Stimulated activated CD8-positive, alpha-beta memory T cell treated with anti-CD3 and anti-CD28 coated beads, Interleukin-15, amount 100 ng/mL, for 4 hours (primary cell): ENCODE measurements at places on chromosomes 13 and 19.

DNA sequence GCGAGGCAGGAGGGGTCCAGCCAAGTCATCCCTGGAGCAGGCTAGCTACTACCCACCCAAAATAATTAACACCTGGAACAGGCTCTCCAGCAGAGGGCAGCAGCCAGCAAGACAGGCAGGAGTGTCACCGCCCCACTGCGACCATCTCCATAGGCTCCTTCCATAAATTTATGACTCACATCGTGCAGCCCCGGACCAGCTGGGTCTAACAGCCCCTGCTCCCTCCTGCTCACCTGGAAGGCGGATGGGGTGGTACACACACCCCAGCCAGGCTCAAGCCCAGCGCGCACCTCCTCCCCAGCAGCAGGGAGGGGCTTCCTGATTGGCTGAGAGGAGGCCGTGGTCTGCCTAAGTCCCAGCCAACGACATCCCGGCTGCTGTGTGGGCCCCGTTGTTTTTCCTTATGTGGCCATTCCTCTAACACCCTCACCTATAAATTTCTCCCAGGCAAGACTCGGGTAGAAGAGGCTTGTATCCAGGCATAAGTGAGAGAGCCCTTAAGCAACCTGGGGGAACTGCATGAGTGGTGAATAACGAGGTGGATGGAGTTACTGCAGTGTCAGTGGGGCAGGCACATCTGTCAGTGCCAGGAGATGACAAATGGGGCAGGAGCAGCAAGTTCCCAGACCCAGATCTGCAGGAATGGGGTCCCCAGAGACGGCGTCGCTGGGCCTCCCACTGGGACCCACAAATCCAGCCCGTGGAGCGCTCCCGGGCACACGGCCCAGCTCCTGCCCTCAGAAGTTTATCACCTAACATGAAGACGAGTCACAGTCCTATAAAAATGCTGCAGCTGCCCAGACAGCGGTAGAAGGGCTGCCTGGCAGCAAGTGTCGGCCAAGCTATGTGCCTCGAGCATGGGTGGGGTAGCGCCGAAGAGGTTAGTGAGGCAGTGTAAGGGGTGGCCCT, 43.1 kb downstream of the CEBPG start:
- peak; percentile 40 for DNase-seq

- DNase-seq, result no peak
These were observed 120.3 kb downstream of the ZDHHC20 start for GRCh38 chr13:21338639-21339278.

- DNase-seq, result no peak
These were observed 26.2 kb upstream of the OR7C2 start for GRCh38 chr19:14915116-14915515.

GRCh38 chr19:48989701-48990291, 3.3 kb downstream of the GYS1 start:
- DNase-seq, result no peak

- no peak for DNase-seq
These were observed 132.8 kb downstream of the RGCC start for GRCh38 chr13:41590122-41590521.

DNA sequence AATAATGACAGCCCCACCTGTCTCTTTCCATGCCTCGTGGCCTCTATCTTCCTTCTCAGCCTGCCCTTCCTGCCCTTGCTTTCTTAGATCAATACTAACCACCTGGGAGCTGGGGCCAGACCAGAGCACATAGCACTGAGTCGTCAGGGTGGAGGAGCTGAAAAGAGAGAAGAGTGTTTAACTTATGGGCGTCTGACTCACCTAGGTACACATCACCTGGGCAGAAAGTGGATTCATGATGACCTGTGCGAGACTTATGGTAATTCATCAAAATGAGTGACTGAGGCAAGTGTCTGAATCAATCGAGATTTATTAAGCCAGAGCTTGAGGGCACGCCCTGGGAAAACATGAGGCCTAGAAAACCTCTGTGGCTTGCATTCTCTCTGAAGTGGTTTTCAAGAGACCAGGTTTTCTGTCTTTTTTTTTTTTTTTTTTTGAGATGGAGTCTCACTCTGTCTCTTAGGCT, 19.2 kb downstream of the CEACAM6 start:
- DNase-seq, result peak; percentile 41

DNA sequence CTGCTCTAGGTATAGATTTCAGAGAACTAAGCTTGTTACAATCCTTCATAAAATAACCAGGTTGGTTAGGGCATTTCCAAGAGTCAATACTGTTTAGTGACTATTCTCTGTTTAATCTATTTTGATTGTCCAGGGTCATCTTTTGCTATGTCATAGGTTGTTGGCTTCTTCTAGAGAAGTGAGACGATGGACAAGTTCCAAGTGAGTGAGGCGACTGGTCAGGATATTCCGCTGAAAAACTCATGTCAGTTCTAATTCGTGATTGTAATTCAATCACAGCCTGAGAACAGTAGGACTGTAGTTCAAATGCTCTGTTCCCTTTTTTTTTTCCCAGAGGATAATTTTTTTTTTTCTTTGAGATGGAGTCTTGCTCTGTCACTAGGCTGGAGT, 15.8 kb upstream of the ALOX5AP start:
- no peak for DNase-seq

DNA sequence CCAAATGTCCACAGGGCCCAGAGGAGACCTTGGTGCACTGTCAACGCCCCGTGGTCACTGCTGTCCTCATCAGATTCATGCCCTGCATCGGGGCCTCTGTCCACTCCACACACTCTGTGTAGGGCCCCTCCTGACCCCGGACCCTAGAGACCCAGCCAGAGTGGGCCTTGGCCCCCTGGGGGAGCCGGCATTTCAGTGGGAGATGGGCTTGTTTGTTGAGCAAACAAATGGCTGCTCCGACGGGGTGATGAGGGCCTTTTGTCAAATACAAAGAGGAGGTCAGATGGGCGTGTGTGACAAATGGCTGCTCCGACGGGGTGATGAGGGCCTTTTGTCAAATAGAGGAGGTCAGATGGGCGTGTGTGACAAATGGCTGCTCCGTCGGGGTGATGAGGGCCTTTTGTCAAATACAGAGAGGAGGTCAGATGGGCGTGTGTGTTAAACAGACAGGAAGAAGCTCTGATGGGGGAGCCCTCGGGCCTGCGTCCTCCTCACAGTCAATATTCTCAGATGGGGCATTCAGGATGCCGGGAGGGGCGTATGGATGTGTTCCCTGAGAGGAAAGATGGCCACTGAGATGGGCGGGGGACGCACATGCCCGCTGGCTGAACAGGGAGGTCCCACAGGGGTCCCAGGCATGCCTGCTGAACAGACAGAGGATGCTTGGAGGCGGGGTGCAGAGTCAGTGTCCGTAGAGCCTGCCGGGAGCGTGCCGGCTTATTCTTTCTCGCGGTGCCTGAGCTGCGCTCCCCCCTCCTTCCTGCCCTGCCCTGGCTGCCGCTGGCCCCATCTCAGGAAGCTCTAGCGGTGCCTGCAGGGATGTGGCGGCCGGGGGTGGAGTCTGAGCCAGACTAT, 36.3 kb downstream of the SMIM24 start:
- no peak for DNase-seq
